ENCODE measurements at places on chromosomes 12 and 14.

GRCh38 chr12:115096588-115097397, 412.8 kb upstream of the TBX3 start:
- peak; percentile 24 for DNase-seq

- DNase-seq, result no peak
Measured at GRCh38 chr12:154058-154457, 59.9 kb downstream of the SLC6A12 start.

DNA sequence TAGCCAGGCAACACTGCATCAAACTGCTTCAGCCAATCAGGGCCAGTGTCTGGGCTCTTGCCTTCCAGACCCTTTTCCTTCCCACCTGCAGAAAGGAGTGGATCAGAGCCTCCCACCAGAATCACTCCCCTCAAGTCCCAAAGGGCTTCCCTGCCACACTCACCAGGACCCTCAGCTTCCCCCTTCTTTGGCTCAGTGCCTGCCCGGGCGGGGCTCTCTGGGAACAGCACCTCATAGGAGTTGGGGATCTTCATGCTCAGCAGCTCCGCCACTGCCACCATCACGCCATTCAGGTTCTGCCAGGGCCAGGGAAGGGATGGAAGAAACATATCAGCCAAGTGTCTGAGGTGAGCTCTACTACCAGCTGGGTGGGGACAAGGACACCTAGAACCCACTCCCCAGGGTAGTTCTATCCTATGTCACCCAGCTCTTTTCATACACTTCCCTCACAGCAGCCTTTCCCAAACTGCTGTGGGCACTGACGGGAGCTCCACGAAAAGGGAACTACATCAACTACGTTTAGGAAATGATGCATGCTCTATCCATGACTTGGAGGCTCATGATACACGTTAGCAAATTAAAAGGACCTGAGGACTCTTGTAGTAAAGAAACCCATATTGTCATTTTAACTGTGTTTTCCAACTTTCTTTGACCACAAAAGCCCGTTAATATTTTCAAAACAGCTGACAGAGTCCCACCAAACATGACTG, 9.4 kb upstream of the PRKAG1 start:
- no peak for DNase-seq

DNA sequence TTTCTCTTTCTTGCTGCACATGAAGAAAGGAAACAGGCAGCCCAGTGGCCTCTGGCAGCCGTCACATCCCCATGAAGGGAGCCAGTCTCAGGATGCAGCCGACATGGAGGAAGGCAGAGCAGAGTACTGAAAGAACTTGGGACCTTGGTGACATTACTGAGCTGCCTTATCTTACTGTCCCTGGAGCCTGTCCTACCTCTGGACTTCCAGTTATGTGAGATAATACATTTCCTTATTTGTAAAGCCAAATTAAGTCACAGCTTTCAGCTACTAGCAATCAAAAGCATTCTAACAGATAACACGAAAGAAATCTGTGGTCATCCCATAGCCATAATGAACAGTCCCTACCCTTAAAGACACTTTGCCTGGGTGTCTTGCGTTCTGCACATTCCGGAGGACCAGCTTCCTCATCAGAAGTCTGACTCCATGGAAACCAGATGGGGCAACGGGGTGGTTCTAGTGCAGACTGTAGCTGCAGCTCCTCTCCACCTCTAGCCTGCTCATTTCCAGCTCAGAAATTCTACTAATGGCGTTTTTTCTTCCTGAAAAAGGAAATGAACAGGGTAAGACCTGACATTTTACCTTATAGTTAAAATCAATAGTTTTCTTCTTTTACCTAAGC, 7.8 kb upstream of the EGLN3 start:
- DNase-seq, result no peak

- DNase-seq, result no peak
Measured at GRCh38 chr14:75961662-75962061, 20.1 kb downstream of the TGFB3 start.

DNA sequence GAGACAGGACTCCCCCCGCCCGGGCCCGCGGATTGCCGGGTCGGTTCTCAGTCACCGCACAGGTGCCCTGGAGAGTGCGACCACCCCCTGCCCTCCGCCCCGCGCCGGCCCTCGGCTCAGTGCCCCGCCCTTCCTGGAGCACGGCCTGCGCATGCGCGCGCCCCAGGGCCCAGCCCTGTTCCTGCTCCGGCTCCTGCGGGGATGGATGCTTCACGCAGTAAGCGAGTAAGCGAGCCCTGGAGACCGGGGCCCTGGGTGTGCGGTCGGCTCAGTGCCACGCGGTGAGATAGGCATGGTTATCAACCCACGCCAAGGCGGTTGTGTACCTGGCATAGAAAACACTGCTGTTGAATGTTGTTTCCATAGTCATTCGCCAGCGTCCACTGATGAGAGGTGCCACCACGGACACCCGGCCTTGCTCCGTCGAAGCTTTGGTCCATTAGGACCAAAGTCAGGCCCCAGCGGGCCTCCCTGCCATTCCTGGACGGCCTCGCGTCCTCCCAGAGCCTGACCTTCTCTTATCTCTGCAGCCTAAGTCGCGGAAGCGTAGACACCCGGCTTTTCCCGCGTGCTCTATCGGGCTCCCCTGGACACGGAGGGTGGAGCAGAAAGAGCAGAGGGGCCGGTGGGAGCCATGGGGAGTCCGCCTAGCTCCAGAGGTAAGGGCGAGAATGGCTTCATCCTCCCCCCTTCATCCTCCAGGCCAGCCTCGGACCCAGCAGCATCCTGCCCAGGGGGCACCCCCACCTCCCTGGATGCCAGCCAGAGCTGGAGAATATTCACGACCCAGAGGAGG, 90.6 kb downstream of the PAPOLA start:
- no peak for DNase-seq

GRCh38 chr12:125683748-125684381, 618.6 kb downstream of the AACS start:
- DNase-seq, result no peak
